ENCODE measurements at places on chromosomes 1 and 21. TPM values are rescaled to one million over a fixed set of nuclear protein-coding genes. Genes with fewer than 3 reads are reported as not detected.

TSPEAR gene
- 0.06 TPM for total RNA-seq

CYP4A22 gene
- total RNA-seq: 0.86 TPM

ATP8B2 gene
- 32.9 TPM for total RNA-seq

SPRR4 gene
- not detected for total RNA-seq

PCNX2 gene
- 28.4 TPM for total RNA-seq

S100A3 gene
- not detected for total RNA-seq

PLA2G4A gene
- 11.0 TPM for total RNA-seq

All from mucosa of gallbladder (tissue), 1 donor.